Stimulated activated CD8-positive, alpha-beta memory T cell treated with anti-CD3 and anti-CD28 coated beads, Interleukin-4, amount 100 ng/mL, for 1 hour (primary cell): ENCODE measurements at places on chromosomes 6 and 20.
A peak's percentile ranks its signal among the peaks of the same experiment; 100 is the strongest.

GRCh38 chr6:134340179-134340975, 22.5 kb upstream of the SGK1 start:
- DNase-seq, result no peak

GRCh38 chr20:54167909-54168872, 5.6 kb downstream of the CYP24A1 start:
- DNase-seq, result no peak

DNA sequence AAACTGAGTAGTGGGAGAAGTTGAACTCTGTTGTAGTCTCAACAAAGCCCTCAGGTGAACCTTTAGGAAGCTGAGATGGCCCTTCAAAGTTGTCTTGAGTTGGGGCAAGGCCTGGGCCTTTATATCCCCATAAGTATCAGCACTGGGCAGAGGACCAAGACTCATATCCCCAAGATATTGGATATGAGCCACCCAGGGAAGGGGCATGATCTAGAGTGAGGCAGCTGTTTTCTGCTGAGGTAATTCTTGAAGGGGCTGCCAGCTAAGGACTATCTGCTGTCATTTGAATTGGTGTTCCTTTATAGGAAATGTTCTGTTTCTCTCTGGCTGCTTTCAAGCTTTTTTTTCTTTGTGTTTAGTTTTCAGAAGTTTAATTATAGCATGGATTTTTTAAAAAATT, 140.7 kb upstream of the FLRT3 start:
- DNase-seq, result no peak

GRCh38 chr20:44990425-44990824, 24.1 kb downstream of the STK4 start:
- no peak for DNase-seq

GRCh38 chr6:33114406-33114805, 38.6 kb downstream of the HLA-DPB1 start:
- no peak for DNase-seq

DNA sequence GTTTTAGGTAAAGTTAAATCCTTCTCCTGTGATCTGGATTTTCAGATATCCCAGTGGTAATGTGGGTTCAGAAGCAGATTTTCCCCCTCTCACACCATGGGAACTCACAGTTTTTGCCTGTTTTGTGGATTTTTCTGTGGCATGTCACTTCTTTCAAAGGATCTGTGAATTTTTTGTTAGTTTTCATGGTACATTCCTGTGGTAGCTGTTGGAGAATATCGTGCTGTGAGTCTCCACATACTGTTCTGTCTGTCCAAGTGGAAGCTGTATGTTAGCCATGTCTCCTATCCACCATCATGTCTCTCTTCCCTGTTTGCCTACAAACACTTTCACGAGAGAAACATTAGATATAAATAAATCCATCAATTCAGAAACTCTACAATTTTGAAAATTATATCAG, 378.7 kb upstream of the ADGRB3 start:
- DNase-seq, result no peak

DNA sequence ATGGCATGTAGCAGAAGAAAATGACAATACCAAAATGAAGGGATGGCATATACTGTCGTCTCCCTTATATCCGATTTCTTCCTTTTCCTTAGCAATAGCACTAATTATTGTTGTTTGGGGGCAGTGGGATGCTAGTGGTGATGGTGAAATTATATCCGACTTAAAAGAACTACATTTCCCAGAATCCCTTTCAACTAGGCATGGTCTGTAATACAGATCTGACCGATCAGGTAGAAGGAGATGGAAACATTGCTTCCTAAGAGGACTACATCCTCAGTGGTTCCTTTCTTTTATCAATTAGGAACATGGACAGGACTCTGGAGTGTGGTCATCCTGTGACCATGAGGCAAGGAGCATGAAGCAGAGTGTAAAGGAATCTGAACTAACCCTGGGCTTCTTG, 532.6 kb downstream of the CBLN4 start:
- no peak for DNase-seq

GRCh38 chr6:158445426-158446085, 114.3 kb upstream of the TMEM181 start:
- DNase-seq, result no peak

DNA sequence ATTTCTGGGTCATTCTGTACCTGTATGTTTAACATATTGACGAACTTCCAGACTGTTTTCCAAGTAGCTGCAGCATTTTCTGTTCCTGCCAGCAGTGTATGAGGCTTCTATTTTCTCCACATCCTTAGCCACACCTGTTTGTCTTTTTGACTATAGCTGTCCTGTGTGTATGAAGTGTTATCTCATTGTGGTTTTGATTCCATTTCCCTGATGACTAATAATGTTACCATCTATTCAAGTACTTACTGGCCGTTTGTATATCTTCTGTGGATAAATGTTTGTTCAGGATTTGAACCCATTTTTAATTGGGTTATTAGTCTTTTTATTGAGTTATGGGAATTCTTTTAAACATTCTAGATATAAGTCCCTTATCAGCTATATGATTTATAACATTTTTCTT, 95.2 kb downstream of the JAG1 start:
- no peak for DNase-seq

DNA sequence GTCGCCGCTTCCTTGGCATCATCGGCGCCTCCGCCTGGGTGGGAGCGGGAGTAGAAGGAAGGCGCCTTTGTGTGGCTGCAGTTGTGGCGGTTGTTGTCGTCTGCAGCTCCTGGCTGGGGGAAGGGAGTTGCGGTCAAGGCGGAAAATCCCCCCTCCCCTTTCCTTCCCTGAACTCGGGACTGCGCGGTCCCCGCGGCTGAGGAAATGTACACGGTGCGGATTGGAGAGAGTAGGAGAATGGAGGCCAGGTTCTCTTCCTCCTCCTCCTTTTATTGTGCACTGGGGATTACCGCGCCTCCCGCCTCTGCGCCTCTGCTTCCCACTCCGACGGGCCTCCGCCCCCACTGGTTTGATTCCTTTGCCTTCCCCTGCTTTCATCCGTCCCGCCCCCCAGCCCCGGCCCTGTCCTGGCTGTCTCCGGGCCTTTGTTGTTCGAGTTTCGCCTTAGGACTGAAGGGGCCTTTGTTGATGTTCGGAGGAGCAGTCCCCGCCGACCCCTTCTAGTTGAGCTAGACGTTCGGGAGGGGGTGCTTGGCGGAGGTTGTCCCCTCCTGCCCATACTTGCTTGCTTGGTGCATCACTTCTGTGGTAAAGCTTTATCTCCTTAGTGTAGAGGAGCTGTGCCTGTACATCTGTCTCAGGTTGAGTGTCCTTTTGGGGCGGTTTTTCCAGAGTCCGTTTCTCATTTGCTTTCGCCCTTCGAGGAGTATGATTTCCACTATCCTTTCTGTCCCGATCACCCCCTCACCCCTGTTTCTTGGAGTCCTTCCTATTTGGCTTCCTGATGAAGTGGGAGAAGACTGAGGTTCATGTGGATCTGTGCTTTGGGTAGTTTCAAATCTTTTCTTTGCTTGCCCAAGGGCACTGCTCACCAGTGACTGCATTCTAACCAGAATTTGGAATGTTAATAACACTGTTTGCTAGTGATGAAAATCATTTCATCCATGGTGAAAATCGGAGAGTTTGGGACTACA, 764 bp downstream of the ZNF292 start:
- peak; percentile 25 for DNase-seq

- DNase-seq, result no peak
Observed at GRCh38 chr6:170369403-170369802, 62.8 kb downstream of the FAM120B start.

DNA sequence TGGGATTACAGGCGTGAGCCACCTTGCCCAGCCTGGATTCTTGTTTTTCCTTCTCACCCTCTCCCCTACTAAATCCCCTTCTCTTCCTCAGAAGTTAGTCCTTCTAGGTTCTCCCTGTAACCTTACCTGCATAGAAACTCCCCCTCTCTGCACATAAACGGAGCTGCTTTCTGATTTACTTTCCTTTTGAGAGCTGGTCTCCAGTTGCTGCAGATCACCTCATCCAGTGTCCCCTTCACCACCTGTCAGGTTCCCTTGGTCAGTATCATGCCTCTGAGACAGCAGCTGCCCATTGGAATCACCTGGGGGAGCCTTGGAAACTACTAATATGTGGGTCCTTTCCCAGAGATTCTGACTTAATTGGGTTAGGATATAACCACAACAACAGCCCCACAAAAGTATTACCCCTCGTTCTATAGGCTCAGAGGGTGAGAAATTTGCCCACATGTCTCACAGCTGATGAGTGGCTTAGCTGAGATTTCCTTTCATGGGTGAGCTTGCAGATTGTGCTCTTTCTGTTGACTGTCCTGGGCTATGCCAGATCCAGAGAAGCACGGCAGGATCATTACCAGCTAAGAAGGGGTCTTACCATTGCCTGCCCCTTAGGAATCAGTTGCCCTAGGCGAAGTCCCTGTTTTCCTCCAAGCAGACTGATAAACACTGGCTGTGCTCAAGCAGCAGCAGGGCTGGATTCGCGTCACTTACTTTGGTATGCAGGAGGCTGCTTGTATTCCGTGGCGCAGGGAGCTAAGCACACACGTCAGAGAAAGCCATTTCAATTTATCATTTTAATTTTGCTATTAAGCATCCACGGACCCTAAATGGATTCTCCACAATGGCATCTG, 51.3 kb downstream of the AKAP12 start:
- no peak for DNase-seq

DNA sequence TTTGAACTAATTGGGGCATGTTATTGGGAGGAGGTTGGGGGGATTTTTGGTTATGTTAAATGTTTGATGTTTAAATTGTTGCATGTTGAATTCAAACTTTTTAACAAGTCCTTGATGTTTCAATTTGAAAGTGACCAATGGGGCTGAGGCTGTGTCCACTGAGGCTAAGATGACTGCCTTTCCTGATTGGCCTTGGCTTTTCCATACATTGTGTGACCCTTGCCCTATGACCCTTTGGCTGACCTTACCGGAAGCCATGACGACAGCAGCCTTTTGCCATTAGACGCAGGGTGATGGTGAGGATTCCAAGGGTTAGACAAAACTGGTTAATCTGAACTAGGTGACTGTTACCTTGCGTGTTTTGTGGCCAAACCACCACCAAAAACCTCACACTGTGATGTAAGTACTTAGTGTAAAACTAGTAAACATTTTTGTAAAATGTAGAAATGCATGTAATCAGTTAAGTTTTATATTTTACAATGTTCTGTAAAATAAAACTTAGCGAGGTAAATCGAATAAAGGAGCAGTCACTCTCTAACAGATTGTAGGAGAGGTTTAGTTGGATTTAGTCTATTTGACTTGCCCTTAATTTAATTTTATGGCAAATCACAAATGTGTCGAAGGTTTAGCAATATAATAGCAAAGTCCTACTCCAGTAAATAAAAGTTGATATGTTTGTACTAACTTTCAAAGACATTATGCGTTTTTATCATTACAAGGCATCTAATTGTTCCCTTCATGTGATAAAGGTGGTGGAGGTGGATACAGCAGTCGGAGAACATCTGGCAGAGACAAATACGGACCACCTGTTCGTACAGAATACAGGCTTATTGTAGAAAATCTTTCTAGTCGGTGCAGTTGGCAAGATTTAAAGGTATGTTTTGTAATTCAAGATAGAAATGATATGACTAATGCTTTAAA, 1.6 kb downstream of the SRSF6 start:
- no peak for DNase-seq

DNA sequence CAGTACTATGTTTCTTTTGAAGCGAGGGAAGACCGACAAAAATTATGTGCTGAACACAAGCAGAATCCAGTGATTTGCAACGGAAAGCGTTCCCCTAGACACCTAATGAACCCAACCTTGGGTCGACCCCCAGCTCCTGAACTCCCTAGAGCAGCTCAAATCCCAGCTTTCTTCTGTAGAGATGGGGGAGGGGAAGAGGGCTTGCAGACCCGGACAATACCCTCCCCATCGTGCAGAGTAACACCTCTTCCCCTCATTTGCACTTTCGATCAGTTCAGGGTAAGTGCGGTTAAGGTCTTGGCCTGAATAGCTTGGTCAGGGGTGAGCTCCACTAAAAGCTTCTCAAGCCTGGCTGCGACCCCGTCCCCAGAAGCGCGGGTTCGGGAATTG, 404 bp downstream of the CEP162 start:
- no peak for DNase-seq

DNA sequence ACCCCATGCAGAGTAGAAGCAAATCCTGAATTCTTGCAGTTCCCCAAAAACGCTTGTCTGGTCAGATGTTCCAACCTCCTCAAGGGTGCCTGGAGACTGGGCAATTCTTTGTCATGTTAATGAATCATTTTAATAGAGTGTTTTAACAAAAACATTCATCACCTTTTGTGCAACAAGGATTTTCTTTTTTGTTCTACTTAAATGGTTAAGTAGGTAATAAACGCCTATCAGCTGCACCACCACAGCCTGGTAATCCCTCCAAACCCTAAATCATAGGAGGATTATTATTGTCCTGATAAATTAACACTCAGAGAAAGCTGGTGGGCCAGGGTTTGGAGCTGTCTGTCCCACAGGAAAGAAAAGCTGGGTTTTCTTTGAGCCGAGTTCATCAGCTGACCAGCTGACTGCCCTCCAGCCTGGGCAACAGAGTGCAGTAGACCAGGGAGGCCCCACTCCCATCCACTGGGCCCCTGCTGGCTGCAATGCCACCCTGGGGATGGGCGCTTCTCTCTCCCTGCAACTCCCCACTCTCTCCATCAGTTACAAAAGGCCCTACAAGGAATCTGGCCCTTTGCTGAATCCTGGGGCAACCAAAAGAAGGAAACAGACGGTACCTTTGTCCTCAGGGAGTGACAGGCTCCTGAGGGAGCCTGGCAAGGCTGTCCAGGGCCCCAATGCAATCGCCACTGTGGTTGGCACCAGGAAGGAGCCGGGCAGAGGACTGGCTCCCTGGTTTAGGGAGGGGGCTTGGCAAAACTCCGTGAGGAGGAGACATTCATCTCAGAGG, 23.1 kb upstream of the BMP7 start:
- DNase-seq, result no peak

GRCh38 chr20:37238426-37238825, 23.2 kb downstream of the GHRH start:
- DNase-seq, result no peak

- DNase-seq, result no peak
Observed at GRCh38 chr20:53575481-53576194, 18.0 kb downstream of the ZNF217 start.

DNA sequence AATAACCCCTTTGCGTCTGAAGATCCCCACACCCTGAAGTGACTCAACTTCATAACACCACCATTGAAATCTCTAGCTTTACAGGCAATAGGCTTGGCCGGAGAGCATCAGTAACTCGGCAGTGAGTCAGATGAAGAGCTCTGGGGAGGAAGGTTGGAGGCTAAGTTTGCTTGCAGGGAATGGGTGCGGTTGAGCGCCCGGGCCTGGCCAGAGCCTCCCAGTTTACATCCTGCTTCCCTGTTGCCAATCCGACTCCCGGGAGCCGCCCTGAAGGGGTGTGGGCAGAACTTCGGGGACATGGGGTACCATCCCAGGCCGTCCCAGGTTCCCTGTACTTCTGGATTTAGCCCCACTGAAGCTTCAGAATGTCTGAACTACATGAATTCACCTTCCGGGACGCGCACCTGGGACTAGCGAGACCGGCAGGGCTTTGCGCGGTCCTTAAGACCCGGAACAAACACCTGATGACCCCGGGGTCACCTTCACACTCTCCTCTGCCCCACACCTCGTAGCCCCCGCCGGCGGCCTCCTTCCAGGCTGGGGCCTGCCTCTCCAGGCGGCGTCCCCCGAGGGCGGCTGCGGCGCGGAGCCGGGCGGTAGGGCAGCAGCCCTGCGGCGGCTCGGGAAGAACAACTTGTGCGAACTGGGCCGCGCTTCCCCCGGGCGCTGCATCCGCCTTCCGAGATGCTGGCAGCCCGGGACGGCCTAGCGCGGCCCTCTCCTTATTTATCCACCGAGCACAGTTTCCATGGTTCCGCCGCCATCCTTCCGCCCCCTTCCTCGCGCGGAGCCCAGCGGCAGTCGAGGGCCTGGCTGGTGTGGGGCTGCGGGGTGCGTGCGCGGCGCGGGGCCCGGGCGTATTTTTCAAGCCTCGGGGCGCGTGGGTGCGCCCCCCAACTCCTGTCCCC, 56.6 kb upstream of the RREB1 start:
- no peak for DNase-seq

GRCh38 chr20:49283703-49284625, 6.1 kb upstream of the ZNFX1 start:
- DNase-seq, result no peak
